Midbrain (tissue), 1 donor: ENCODE measurements at places on chromosomes 16 and 17.

DNA sequence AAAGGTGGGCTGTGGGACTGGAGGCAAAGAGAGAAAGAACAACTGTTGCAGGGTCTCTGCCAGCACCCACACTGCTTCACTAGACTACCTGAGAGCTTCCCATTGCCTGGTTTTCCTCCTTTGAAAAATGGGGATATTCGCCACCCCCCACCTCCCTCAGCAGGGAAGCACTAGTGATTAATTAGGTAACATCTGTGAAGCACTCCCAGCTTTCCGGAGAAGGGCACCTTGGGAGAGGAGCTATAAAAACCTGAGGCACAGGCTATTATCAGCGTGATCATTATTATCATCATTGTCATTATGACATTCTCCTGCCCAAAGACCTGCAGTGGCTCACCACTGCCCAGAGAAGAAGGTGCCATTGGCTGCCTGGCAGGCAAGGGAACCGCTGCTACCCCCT is 83.5 kb downstream of the XYLT1 start:
- DNase-seq = no peak

GRCh38 chr17:76597156-76598003 is 11.7 kb upstream of the ST6GALNAC2 start:
- no peak for DNase-seq

GRCh38 chr16:7452090-7452489 is 119.4 kb downstream of the RBFOX1 start:
- no peak for DNase-seq

DNA sequence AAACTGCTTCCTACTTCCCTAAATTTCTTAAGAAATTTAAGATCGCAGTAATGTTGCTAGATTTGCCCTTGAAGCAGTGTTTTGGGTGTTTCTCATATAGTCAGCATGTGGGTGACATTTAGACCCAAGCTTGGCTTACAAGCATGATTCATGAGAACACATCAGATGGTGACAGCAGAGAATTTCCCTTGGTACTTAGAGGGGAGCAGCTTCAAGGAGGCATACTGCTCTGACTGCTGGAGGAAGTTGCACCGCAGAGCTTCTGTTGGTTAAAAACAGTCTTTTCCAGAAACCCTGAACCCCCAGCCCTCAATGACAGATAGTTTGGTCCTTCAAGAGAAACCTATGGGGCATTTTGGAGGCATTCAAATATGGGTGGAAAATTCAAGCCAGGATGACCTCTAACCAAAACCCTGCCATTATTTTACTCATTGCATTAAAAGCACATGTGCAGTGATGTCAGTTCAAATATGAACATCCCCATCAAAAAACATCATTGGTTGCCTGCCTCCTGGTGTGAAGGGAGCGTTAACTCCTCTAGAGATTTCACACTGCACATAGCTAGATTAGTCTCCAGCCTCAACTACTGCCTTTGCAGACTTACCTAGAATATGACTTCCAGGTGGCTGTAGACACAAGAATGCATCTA is 201.5 kb upstream of the CACNG5 start:
- no peak for DNase-seq

DNA sequence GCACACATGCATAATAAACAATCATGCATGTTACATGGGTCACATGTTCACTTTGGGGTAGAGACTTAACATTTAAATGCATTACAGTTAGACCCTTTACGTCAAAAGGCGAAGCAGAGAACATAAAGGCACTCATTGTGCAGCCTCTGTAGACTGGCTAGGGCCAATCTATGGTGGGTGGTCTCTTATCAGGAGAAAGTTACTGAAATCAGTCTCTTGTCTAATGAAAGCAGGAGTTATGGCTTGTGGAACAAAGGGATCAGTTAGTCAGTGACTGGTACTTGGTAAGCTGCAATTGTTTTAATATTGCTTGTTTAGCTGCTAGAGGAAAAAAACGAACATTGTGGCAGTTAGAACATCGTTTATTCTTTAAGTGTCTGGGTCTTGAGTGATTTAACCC is 1.4 kb upstream of the CNEP1R1 start:
- DNase-seq = no peak

- no peak for DNase-seq
Measured at GRCh38 chr16:66154801-66155200, 211.7 kb upstream of the CDH5 start.

DNA sequence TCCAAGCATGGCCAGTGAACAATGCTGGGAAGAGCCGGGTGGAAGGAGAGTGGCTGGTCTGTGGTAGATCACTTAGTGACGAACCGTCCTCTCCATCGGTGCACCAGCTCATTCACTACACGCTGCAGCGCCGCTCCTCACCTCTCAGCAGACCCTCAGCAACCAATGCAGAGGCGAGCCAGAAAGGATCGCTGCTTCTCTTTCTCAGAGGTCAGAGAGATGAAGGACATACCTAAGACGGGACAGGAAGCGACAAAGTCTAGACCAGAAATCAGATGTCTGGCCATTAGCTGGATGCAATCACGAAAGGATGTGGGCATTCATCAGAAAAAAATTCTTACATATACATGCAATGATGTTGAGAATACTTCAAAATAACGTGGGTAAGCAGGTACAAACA is 26.9 kb downstream of the NSMCE1 start:
- no peak for DNase-seq

DNA sequence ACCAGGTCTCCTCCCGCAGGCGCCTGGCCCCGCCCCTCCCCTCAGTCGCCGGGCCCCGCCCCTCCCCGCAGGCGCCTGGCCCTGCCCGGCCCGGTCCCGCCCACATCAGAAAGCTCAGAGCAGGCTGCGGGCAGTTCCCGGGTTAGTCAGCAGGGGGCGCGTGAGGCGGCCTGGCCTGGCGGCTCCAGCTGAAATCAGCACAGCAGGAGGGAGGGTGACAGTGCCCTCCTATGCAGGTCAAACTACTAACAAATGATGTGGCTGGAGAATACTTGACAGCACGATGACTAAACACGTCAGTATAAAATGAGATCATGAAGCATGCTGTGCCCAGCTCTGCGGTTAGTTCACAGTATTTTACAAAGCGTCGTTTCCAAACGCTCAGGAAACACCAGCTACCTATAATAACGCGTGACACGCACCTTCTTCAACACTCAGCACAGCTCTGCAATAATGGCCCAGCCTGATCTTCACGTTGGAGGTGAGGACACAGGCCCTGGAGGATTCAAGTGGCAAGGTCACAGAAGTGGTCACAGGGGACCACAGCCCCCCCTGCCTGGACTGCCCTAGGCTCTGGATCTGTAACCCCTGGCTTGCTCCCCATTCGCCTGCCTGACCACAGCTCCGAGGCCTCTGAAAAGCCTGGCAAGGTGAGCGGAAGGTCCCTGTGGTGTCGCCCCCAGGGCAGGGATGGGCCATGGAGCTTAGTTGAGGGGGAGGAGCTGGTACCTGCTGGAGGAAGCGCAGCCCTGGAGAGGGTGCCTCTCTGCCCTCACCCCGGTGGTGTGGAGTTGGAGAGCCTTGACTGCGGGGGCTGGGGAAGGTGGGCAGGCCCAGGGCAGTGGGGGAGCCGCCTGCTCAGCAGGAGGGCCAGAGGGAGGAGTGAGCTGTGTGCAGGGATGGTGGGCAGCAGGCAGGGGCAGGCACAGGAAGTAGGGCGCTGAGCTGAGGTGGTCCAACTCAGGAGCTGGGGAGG is 81.2 kb downstream of the KCNJ12 start:
- peak; percentile 82 for DNase-seq

DNA sequence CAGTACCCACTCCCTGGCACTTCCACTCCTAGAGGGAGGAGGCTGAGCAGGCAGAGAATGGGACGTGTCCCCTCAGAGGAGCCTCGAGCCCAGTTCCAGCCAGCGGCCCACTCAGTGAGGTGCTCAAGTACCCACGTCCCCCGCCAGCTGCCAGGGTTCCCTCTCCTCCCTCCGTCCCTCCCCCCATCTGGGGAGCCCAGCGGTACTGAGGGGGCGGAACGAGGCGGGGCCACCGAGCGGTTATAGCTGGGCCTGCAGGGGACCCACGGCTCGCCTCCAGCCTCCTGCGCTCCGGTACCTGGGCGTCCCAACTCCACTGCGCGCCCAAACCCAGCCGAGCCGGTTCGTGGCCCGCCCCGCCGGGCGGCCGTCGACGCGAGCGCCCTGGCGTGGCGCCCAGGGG is at the start of gene NPW:
Gene NPW, plus strand, starts transcription at position 268 of the 403 bp plus-strand sequence.
- DNase-seq = no peak

DNA sequence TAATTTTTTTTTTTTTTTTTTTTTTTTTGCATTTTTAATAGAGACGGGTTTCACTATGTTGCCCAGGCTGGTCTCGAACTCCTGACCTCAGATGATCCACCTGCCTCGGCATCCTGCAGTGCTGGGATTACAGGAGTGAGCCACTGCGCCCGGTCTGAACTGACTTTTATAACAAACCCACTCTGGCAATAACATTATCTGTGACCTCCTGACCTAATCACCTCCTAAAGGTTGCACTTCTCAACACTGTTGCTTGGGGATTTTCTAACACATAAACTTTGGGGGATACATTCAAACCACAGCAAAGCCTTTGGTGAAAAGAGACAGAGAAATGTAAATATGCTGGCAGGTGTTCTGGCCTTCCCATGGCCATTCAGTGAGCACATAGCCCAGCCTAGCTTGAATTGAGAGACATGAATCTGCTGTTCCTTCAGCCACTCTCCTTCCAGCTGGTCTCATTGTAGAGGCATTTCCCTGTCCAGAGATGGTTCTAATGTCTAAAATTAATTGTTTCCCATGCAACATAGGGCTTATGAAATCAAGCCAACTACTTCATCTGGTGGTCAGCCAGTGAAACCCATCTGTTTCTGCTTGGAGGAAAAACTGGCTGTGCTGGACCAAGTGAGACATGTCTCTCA is 28.3 kb downstream of the LYRM1 start:
- no peak for DNase-seq

DNA sequence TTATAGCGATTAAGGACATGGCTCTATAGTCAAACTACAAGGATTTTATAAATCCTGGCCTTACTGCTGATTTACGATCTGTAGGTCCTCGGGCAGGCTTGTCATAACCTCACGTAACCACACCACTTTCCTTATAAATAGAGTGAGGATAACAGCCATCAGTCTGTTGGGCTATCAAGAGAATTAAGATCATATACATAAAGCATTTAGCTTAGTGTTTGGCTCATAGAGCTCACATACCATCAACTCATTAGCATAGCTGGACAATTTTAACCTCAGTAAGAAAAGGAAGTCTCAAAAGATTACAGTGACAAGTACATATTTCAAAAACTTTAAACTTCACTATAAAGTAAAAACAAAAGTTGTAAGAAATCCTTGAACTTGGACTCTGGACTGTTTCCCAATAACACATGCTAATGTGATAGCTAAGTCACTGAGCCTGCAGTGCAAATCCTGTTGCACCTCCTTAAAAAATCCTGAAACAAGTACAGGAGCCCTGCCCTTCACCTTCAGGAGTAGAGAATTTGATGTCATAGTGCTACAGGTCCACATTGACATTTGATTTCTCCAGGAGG is 20.8 kb upstream of the CLEC3A start:
- no peak for DNase-seq

DNA sequence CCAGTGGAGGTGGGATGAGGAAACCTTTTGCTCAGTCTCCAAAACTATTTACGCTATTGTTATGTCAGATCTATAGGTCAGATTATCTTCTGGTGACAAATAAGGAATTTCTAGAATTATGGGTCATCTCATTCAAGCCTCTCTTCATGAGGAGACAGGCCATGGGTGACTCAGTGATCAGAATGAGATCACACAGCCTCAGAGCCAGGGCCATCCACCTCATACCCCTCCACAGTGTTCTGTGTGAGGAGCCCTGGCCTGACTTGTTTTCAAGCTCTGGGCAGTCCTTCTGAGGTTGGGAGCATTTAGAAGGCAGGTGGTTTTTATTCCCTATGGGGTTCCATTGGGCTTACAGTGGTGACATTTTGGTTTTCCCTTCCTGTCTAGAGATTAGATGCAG is 26.5 kb downstream of the YPEL2 start:
- DNase-seq = no peak

DNA sequence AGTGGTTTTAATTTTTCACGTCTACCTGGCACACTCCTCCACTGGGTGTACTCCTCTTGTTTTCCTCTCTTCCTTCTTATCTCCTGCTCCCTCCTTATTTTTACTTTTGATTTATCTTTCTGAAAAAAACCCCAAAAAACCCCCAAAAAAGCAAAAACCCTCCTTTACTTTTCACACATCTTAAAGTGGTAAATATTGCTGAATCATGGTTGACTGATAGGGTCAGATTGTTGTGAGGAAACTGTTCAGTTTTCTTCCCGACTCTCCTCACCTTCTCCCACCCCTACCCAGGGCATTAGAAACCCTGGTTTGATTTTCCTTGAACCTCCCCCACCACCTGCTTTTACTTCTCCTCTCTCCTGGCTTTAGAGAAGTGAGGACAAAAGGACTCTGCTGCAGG is 25.4 kb downstream of the ARHGAP44 start:
- no peak for DNase-seq
